ENCODE measurements at places on chromosomes 6 and 20.

DNA sequence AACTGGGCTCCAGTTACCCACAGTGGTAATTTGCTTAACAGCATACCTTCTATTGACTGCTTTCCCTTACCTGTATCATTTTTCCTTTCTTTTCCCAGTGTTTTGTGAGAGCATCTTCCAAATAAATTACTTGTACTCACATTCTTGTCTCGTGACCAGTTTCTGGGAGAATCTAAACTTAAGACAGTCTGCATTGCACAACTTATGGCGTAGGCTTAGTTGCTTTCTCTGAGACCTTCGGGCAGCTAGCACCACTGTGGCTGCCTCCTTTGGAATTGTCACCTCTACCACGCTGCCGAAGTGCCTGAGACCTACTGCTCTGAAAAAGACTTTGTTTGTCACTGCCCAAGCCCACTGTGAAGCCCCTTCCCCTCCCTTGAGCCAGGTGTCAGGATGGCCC, 188.1 kb upstream of the BMP2 start:
- no peak for DNase-seq

- no peak for DNase-seq
Observed at GRCh38 chr20:2485661-2486060, 15.1 kb upstream of the SNRPB start.

DNA sequence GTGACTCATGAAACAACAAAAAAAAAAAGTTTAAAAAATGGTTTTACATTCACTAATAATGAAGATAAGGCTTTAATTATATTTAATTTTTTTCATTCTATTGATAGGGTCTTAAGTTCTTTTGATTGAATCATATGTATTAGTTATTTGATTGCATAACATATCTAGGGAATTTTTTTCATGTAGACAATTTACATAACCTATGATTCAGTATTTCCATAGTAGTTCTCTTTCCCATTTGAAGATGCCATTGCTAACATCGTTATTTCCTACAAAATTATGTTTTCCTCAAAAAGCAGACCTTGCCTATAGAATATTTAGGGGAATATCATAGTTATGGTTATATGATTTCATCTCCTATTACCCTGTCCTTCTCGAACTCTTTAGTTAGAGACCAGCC, 463.4 kb downstream of the TFAP2B start:
- DNase-seq: no peak

GRCh38 chr6:1479095-1479494, 89.7 kb downstream of the FOXF2 start:
- DNase-seq: no peak

GRCh38 chr20:16246870-16247269, 326.4 kb downstream of the KIF16B start:
- no peak for DNase-seq

- no peak for DNase-seq
Observed at GRCh38 chr6:31900917-31901414, 920 bp downstream of the ZBTB12 start.

DNA sequence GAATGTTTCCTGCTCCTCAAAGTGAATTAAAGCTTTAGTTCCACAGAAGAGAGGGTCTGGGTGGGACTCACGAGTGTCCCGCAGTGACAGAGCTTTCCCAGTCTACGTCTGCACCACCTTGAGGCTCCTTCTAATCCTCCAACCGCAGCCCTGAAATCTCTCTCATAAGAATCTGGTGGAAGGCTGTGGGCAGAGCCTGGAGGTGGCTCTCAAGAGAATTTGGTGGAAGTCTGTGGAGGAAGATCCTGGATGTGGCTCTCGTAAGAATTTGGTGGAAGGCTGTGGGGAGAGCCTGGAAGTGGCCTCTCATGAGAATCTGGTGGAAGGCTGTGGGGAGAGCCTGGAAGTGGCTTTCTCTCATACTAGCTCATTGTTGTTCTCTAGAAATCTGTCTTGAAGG, 13.8 kb upstream of the DUSP22 start:
- DNase-seq: no peak

GRCh38 chr6:136252441-136252840, 2.3 kb upstream of the MTFR2 start:
- DNase-seq: no peak
